ENCODE measurements at places on chromosomes 7 and 10. TPM values are rescaled to one million over a fixed set of nuclear protein-coding genes. Genes with fewer than 3 reads are reported as not detected.

Gene SPDYE3
- polyA plus RNA-seq = 16.0 TPM

Gene AGR3
- polyA plus RNA-seq = 1.4 TPM

Gene FAM24B
- polyA plus RNA-seq = 8.5 TPM

Gene ANXA8L1
- polyA plus RNA-seq = not detected

Gene TACC2
- polyA plus RNA-seq = 107 TPM

Gene EIF3A
- polyA plus RNA-seq = 91.5 TPM

All from spinal cord (tissue), 10 donors.